ENCODE measurements at places on chromosomes 13 and 19.

GRCh38 chr13:105327581-105328126, 1207.8 kb downstream of the EFNB2 start:
- no peak for DNase-seq

DNA sequence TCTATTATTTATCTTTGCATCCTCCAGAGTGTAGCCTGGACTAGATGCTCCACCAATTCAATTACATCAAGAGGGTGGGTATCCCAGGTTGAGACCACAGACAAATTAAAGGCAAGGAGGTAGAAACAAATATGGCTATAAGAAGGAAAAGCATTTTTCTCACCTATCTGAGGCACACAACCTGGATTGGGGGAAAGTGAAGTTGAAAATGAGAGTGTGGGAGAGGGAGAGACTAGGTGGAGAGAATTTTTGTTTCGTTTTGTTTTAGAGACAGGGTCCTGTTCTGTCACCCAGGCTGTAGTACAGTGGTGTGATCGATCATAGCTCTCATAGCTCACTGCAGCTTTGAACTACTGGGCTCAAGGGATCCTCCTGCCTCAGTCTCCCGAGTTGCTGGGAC, 5.8 kb upstream of the PRODH2 start:
- DNase-seq: no peak

- DNase-seq: peak; percentile 9
Observed at GRCh38 chr13:25738342-25739196, 313.2 kb downstream of the SHISA2 start.

DNA sequence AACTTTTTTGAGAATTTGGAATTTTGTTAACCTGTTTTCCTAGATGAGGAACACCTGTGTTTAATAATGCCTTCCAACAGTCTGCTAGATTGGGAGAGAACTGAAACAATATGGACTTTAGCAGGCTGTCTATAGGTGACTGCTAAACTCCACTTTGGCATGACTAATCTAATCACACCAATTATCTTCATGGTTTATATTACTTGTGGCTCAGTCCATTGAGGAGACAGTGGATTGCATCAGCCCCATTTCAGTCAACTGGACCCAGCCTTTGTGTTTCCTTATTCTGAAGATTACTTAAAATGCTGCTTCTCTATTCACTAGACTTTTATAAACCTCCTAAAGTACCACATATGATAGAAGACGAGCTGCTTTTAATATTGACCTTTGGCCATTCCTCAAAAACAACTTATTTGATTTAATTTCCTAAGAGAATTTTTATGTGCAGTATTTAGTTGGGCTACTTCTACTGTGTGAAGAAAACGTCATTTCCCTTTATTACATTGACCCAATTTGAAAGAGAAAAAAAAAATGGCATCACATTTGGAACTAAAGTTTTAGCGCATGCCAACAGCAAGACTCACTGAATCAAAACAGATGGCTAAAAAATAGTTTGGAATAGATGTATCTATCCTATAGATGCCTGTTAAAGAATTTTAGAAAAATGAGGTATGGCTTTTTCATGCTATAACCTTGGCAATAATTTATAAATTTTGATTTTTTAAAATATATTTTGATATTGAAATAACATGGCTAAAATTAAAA, 295.8 kb downstream of the NDFIP2 start:
- no peak for DNase-seq

DNA sequence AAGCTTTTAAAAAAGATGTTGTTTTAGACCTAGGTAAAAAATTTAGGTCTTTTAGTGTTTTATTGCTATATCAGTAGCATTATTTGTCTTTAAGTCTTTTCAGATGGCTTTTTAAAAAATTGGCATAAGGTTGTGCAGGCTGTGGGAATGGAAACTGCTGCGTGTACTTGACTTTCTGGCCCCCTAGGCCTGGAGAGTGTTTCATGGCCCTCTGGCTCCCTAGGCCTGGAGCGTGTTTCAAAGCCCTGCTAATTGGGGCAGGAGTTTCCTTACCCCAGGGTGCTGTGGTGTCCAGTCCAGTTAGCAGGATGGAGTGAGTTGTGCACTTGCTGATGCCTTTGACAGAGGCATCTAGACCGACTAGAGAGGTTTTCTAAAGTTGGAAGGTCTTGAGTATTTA, 23.8 kb downstream of the PRAM1 start:
- no peak for DNase-seq

- DNase-seq: peak; percentile 27
Observed at GRCh38 chr13:114074671-114075315, 57.6 kb downstream of the RASA3 start.

DNA sequence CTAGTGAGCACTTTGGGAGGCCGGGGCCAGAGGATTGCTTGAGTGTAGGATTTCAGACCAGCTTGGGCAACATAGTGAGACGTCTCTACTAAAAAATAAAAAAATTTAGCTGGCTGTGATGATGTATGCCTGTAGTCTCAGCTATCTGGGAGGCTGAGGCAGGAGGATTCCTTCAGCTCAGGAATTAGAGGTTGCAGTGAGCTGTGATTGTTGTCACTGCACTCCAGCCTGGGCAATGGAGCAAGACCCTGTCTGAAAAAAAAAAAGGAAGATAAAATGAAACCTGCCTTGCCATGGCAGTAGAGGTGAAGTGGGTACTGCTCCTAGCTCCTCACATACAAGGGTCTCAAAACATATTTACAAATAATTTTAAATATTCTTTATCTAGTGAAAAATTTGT, 7.4 kb downstream of the UCHL3 start:
- DNase-seq: no peak

- DNase-seq: peak; percentile 86
Observed at GRCh38 chr19:23914402-23915286, at the start of gene ZNF726. ZNF726 (plus strand) TSS chr19:23914886; CDS start chr19:23914995, 109 bp downstream.

- no peak for DNase-seq
Observed at GRCh38 chr13:41162151-41162550, 29.5 kb upstream of the KBTBD6 start.

DNA sequence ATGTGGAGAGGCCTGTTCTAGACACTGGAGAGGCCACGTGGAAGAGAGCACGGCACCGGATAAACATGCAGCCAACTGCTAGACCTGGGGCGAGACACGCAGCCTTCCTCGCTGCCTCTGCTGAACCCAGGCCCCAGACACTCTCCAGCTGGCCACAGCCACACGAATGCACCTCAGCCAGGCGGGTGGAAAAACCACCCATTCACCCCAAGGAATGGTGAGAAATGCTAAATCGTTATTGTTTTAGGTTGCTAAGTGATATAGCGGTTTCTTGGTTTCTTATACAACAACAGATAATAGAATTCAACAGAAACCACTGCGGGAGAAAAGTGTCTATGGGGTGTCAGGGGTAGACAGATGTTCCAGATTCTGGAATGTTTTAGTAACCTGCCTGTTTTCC, 52.5 kb downstream of the STK24 start:
- no peak for DNase-seq

DNA sequence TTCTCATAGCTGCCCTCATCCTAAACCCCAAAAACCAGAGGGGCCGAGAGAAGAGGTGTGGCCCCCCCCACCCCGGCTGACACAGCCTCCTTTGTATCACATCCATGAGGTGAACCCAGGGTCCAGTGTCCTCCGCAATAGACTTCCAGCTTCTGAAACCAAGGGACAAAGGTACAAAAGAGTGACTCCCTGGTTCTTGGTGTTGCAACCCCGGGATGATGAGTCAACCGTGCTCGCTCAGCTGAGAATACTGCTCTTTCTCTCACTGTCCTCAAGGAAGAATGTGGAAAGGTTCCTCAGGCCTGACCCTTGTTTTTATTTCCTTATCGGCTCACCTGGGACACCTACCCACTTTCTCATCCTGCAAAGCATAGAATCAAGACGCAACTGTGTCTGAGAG, 5.5 kb downstream of the SLC15A1 start:
- no peak for DNase-seq

GRCh38 chr19:19597809-19598306, 20.6 kb downstream of the PBX4 start:
- DNase-seq: peak; percentile 65

DNA sequence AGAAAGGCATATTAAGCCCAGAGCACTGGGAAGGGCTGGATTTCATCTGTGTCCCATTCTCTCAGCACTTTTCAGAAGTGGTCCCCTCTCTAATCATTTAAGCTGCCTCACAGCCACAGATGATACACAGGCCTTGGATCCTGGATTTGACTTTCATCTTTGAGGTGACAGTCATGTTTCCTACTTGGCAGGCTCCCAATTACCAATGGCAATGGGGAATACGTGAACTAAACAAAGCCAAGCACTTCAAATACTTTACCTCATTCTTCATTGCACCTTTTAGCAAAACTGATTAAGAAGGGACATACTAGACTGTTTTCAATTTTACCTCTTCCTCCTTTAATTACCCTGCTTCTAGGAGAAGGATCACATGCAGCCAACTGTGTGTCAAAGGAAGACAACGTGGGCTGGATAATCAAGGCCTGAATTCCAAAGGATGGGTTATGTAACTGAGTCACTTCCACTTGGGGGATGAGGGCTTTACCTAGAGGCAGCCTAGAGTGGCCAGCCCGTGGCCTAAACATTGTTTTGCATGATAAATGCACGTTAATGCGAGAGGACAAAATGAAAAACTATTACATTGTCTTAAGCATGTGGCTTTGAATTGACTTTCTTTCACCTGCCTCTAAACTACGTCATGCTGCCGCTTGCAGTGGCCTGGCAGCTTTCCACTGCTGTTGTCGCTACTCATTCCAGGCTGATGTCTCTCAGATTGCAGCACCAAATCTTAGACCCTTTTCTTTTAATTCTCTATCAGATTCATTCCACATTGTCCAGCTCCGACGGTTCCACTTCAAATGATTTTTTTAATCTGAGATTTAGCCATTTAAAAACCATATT, 95.0 kb downstream of the KCTD12 start:
- no peak for DNase-seq

DNA sequence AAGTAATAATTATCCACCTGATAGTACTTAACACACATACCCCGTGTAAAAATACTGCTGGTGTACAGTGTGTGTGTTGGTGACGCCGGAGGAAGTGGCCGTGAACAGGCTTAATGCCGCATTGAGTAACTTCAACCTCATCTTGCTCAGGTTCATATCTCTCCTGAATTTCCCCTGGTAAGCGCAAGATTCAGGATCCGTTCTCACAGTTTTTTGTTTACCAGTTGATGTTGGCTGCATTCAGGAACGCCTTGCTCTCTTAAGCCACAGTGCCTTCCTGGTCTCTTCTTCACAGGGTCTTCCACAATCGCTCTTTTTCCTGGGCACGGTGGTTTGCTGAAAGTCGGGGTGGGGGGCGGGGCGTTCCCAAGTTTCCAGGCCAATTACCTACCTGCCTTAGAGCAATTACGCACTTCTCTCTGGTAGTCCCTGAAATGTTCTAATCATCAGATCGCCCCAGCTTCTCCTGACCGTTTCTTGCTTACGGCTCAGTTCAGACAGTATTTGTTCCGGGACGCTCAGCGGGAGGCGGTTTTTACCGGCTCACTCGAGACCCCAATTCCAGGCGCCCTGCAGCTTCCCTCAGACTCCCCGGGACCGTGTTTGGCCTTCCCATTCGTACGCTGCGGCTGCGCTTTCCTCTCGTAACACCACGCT, 706 bp upstream of the DNAJC3 start:
- DNase-seq: peak; percentile 27

GRCh38 chr13:72567566-72567965, 159.9 kb downstream of the MZT1 start:
- DNase-seq: no peak

DNA sequence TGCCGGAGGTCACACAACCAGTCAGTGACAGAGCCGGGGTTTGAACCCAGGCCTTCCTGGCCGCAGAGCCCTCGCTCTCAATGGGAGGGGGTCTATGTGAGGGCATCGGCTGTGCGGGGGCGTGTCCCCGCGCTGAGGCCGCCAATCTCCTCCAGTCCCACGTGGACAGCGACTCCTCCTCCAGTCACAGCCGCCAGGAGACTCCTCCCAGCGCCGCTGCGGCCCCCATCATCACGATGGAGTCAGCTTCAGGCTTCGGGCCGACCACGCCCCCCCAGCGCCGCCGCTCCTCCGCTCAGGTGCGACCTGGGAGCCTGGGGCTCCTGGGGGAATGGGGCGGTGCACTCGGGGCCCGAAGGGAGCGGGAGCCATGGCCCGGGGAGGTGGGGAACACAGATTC, 6.0 kb downstream of the SPRED3 start:
- peak; percentile 63 for DNase-seq

- peak; percentile 11 for DNase-seq
Observed at GRCh38 chr13:102686024-102686423, 8.8 kb downstream of the METTL21C start.

DNA sequence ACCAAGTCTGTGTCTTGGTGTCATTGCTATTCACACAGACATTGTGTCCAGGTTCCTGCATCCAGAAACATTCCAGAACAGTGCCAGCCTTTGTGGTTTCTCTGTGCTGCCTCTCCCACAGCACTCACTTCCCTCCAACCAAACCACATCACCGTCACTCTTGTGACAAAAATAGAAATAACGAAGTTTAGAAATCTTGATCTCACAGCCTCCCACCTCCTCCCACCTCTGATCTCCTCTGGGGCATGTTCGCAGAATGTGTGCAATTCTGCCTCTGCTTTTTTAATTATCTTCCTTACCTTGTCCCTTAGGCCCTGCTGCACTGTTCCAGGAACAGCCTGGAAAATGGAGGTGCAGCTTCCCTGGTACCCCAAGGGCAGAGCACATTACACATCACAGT, 8.7 kb upstream of the SERPINE3 start:
- DNase-seq: no peak

GRCh38 chr19:19538785-19539166, 711 bp downstream of the CILP2 start:
- no peak for DNase-seq

DNA sequence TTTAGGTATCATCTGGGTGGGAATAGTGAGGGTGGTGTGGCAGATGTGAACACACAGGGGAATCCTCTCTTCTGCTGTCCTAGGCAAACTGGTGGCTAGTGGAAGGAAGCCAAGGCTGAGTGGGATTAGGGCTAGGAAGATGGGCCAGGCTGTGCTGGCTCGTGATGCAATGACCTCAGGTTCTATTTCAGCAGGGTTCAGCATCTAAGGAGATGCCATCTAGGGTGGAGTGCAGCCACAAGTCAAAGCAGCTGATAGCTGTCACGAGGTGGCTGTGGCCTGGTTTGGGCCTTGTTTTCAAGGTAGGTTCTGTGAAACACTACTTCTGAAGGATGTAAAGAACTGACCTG, 21.6 kb downstream of the ARL11 start:
- no peak for DNase-seq

DNA sequence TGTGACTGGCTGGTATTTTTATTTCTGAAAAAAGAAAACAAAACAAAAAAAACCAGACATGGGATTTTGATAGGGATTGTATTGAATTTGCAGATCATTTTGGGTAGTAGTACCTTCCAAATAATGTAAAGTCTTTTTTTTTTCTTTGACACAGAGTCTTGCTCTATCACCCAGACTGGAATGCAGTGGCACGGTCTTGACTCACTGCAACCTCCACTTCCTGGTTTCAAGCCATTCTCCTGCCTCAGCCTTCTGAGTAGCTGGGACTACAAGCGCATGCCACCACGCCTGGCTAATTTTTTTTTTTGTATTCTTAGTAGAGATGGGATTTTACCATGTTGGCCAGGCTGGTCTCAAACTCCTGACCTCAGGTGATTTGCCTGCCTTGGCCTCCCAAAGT, 4.2 kb downstream of the ZNF101 start:
- no peak for DNase-seq

DNA sequence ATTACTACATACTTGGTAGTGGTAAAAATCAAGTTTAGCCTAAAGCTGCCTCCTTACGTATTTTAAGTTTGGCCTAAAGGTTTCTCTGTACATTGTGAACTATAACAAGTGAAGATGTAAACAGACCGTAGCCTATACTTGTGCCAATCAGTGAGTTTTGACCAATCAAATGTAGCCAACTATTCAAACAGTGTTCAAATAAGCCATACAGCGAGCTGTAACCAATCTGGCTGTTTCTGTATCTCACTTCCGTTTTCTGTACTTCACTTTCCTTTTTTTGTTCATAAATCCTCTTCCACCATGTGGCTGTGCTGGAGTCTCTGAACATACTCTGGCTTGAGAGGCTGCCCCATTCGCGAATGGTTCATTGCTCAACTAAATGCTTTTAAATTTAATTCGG, 2504.6 kb downstream of the PCDH9 start:
- no peak for DNase-seq
